Heart left ventricle (tissue), 16 donors: ENCODE measurements at places on chromosomes 1 and 21.

DNA sequence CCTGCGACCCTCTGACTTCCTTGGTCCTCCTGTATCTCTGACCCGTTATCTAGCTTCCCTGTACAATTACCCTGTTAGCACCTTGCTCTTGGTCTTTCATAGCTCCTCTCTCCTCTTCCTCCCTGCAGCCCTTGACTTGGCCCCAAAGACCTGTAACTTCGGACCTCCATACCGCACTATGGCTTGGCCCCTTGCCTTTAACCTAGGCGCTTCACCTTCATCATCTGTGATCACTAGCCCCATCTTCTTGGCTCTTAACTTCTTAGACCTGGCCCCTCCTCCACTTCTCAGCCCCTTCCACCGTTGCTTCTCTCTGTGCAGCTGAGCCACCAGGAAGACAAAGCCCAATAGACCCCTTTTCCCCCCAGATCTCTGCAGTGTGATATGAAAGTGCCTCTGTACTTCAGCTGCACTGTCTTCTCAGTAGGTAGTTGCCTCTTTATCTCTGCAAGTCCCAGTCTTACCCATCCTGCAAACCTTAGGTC lies 740 bp downstream of the ZNF691 start:
- no peak for DNase-seq

DNA sequence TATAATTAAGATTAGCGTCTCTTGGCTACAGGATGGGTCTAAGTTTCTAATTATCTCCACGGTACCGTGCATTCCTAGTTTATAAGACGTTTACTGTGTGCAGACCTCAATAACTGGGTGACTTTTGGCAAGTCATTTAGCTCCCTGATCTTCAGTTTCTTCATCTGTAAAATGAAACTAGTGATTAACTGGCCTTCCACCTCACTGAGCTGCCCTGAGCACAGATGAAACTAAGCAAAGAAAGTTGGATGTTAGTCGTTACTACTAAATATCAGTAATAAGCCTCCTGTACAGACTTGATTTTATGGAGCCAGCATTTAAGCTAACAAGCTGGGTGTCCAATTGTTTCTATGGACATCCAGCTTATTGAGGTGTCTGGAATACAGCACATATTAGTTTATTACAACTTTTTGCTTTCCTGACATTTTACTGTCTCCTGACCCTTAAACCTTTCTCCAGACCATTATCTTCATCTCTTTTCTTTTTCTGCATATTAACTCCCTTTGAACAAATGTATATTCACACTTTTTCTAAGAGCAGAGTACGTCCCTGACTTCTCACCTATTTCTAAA lies 1.1 kb downstream of the CR2 start:
- no peak for DNase-seq

DNA sequence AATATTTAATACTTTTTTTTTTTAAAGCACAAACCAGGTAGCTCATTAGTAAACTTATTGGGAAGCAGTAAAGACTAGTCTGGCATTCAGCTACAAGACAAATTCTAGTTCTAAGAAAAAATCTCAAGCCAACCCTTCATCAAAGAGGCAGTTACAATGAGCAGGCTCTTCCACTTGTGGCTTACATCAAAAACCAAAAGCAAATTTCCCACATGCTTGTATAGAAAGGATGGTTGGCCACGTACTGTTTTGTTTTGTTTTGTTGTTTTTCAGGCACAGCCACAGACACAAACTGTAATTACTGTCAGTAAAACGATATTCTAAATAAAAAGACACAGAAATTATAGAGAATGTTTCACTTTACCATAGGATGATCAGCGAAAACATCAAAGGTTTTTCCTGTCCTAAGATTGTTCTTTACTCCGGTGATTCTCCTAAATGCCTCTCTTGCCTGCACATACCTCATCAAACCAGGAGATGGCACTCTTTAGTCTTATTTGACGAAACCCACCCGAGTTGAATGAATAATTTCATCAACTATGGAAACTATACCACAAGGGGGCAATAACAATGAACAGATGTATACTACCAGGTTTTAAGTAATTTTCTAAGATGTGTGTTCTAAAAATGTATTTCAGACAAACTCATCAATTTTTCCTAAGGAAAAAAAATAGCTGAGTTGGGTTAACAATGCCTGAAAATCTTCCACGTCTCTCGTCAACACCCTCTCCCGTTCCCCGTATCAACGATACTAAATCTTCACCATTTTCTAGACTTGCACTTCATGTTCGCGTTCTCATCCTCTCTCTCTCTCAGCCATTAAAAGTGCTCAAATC lies 26.9 kb downstream of the RPL5 start:
- no peak for DNase-seq

DNA sequence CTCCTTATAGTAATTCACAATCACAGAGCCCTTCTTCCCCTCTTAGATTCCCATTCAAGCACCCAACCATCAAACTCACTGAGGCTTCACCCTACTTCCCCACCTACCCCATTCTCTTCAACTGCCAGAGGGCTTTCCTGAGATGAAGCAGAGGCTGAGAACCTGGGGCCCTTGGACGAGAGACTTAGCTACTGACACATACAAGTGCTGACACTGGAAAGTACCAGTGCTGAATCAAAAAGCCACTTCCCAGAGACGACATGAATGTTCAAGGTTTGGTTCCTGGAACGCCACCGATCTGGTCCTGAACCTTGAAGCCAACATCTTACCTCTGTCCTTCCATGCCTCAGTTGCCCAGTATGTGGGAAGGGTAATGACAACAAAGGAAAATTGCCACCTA lies 16.6 kb upstream of the RAP1A start:
- no peak for DNase-seq

DNA sequence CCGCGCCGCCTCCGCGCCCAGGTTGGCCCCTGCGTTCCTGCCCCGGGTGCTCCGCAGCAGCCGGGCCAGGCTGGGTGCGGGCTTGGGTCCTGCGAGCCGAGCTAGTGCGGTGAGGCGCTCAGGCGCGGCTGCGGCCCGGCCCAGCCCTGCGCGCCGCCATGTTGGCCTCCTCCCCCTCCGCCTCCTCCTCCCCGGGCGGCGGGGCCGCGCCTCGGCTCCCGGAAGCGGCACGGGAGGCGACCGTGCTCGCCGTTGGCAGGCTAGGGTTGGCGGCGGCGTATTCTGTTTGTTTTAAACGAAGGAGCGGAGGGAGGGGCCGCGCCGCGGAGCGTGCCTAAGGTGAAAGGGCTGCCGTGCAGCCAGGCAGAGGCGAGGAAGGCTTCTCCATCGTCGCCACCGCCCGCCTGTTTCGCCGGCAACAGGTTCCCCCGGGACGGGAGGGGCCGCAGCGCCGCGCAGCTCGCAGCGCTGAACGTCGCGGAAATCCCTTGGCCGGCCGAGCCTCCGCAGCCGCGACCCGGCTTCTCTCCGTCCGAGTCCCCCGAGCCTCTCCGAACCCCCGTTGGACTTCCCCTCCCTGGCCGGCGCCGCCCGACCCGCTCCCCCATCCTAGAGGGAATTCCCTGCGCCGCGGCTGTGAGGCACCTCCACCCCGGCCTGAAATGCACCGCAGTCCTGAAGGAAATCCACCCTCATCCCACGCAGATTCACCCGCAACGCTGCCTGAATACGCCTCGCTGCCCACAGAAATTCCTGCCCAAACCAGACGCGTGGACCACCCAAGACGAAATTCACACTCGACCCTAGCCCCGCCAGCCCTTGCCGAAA lies at the start of gene USP24:
TSS of gene USP24 (minus strand) at position 171 of the 828 bp plus-strand sequence. CDS start 251 bp downstream, outside the sequence.
- DNase-seq: peak; percentile 81

GRCh38 chr1:12094180-12094579 lies 31.1 kb downstream of the TNFRSF8 start:
- DNase-seq: no peak

GRCh38 chr1:20405893-20406604 lies 80.0 kb downstream of the CAMK2N1 start:
- no peak for DNase-seq

DNA sequence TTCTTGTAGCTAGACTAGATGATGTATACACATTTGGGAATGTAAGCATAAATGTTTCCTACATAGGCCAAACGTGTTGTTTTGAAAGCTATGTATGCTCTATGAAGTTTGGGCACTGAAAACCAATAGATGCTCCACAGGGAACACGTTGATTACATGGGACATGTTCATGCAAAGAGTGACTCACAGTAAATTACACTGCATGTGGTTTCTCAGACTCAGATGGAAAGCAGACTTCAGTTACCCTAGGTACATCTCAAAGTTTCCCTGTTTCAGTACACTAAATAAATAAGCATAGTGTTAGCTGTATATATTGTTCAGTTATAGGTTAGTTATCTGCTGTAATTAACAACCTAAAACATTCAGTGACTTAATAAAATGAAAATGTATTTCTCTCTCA lies 301.9 kb upstream of the RUNX1 start:
- DNase-seq: no peak

DNA sequence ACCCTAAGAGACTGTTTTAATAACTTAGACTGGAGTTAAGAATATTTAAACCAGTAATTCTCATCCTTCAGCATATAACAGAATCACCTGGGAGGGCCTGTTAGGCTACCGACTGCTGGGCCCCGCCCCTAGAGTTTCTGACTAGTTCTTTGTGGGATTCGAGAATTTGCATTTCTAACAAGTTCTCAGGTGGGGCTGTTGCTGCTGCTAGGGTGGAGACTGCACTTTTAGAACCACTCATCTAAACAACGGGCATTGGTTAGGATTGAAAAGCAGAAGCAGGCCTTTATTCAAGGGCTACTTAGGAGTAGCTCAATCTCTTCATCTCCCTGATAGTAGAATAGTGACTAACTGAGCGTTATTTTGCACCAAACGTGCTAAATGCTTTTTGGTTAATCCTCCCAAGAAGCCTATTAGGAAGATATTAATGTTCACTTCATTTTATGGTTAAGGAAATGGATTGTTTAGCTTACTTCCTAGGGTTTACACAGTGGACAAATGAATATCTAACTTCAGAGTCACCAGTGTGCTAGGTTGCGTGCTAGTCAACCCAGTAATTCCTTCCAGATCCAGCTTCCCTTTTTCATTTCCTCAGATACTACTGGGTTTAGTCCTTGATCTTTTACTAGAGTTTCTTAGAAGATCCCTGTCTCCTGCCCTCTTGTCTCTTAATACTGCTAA lies 31.1 kb upstream of the UAP1 start:
- DNase-seq: no peak

DNA sequence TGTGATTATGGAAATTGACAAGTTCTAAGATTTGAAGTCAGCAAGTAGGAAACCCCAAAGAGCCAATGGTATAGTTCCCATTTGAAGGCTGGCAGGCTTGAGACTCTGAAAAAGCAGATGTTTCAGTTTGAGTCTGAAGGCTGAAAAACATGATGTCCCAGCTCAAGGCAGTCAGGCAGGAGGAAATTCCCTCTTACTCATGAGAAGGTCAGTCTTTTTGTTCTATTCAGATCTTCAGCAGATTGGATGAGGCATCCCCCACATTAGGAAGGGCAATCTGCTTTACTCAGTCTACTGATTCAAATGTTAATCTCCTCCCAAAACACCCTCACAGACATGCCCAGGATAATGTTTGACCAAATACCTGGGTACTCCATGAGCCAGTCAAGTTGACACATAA lies 372.5 kb upstream of the ST6GALNAC5 start:
- no peak for DNase-seq
